ENCODE measurements at places on chromosomes 4 and X.

GRCh38 chrX:21766101-21766500 is 8.2 kb upstream of the SMPX start:
- DNase-seq = no peak

GRCh38 chr4:174928174-174928573 is 10.0 kb downstream of the ADAM29 start:
- no peak for DNase-seq

DNA sequence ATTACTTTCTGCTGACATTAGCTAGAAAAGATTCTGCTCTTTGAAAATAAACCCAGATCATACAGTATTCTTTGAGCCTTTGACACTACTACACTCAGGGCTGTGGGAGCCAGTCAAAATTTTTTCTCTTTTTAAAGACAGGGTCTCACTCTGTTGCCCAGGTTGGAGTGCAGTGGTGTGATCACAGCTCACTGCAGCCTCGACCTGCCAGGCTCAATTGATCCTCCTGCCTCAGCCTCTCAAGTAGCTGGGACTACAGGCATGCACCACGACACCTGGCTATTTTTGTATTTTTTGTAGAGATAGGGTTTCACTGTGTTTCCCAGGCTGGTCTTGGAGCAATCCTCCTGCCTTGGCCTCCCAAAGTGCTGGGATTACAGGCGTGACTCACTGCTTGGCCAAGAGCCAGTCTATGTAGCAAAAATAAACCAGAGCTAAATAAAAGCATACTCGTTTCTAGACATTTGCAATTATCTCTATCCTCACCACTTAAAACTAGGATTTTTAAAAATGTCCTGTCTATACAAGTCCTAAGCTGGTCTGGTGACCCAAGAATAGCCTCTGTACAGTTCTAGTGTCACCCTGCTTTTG is 43.2 kb downstream of the AKAP4 start:
- no peak for DNase-seq

- no peak for DNase-seq
Measured at GRCh38 chr4:141177171-141177570, 43.5 kb upstream of the ZNF330 start.

DNA sequence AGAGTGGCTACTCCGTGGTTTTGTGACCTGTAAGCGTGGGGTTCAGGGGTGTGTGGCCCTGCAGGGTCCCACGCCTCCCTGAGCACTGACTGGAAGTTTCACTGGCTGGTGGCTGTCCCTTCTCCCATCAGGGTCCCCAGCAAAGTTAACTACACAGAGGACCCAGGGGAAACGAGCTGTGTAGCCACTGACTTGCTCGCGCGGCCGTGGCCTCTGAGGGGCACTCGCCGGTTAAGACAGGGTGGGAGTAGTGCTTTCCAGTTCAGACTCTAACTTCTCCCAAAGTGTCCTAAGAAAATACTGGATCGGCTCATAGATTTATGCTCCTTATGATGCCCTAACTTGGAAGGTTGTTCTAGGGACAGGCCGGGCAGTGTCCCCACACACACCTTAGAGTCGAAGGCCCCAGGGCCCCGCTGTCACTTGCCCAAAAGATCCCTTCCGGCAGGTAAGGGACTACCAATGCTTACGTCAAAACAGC is 28.2 kb downstream of the NELFA start:
- no peak for DNase-seq

GRCh38 chr4:174273930-174274329 is 9.5 kb downstream of the FBXO8 start:
- DNase-seq = no peak

DNA sequence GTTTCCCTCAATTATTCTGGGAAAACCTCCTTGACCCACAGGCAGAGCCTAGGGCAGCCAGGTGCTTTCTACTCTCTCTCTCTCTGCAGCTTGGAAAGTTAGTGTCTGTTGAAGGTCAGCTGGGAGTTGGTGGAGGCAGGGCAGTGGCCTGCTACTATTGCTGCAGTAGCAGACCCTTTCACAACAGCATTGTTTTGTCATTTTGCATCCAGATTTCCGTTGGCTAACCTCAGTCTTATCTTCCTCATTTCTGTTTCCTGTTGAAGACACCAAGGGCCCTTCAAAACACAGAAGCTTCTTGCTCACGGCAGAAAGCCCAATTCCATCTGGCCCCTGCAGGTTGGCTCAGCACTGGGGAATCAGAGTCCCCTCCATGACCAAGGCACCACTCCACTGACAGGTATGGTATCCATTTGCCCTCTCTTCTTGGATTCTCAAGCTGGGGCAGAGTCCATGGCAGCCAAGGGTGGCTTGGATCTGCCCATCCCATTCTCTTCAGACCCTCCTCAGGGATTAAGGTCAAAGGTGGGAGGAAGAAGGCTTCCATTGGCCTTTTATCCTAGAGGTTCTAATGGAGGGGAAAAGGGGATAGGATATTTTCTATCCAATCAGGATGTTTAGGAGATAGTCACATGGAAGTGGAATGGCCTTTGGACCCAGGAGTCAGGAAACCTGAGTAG is 24.6 kb downstream of the VSIG4 start:
- peak; percentile 18 for DNase-seq

GRCh38 chr4:95547715-95548471 is 880 bp downstream of the UNC5C start:
- peak; percentile 15 for DNase-seq

GRCh38 chr4:15832523-15833451 is 54.7 kb downstream of the CD38 start:
- DNase-seq = no peak

- no peak for DNase-seq
Measured at GRCh38 chr4:184911310-184911709, 85.5 kb upstream of the ACSL1 start.

DNA sequence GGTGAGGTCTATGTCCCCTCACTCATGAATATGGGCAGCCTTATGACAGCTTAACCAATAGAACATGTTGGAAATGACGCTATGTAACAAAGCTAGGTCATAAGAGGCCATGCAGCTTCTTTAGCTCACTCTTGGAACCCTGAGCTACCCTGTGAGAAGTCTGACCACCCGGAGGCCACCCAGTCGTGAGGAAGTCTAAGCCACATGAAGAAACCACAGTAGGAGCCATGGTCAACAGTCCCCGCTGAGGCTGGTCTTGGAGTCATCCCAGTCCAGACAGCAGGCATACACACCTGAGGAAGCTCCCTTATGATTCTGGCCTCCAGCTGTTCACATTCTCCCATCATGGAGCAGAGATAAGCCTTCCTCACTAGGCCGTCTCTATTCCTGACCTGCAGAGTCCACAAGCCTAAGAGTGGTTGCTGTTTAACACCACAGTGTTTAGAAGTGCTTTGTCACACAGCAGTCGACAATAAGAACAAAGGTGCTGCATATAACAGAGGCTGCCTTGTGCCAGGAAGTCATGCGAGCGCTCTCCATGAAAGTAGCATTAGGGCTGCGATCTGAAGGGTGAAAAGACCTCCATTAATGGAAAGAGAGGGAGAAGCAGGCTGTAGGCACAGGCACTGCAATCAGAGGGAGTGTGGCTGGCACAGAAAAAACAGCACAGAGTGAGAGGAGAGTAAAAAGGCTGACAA is 38.2 kb downstream of the TSPAN5 start:
- DNase-seq = no peak

GRCh38 chr4:93710101-93710846 is 118.3 kb upstream of the ATOH1 start:
- no peak for DNase-seq

DNA sequence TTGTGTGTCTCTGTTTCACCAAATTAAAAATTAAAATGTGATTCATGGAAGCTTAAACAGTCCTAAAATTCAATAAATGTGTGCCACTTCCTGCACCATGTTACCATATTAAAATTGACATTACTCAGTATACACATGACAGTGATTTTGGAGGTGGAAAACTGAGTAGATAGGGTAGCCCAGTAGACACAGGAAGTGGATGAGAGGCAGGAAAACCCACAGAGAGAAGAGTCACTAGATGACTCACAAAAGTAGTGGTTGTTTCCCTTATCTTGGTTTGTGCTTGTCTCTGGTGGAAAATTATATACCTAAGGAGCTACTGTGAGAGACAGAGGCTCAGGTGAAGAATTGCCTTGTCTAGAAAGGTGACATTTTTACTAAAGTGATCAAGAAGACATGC is 375.8 kb upstream of the CXorf51B start:
- DNase-seq = no peak

DNA sequence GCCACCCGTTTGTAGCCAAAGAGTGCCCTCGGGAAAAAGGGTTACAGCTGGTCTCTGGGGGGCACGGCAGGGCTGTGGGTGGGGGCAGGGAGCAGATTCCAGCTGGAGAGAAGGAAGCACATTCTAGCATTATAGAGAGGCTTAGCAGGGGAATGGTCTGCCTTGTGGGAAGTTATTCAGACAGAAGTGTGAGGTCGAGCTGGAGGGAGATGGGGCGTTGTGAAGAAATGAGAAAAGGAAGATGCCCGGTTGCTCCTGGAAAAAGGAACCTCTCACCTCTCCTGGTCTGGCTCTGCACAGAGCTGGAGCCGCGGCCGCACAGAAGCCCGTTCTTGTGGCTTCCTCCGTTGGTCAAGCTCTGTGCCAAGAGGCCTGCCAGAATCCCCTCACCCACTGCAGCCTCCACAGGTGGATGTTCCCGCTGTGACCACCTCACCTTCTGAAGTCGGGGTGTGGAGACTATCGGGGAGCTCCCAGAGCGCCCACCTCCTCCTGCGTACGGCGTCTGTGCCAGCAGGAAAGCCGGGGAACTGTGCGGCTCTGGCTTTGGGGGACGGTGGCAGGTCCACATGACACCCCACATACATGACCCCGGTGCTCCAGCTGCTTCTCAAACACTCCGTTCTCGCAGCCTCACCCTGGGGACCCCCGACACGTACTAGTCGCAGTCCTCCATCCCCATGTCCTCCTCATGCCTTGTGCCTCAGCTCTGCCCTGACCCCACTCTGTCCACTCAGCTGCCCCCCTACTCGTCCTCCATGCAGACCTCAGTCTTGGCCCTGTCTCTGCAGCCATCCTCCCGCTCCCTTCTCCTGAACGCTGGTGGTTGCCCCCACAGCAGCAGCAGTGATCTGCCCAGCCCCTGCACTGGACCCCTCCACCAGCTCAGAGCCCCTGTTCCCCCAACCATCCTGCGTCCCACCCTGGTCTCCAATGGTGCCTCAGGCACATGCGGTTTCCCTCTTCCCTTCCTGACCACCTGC is 52.2 kb upstream of the HGFAC start:
- no peak for DNase-seq

- no peak for DNase-seq
Measured at GRCh38 chrX:87924619-87925018, 407.0 kb downstream of the KLHL4 start.

DNA sequence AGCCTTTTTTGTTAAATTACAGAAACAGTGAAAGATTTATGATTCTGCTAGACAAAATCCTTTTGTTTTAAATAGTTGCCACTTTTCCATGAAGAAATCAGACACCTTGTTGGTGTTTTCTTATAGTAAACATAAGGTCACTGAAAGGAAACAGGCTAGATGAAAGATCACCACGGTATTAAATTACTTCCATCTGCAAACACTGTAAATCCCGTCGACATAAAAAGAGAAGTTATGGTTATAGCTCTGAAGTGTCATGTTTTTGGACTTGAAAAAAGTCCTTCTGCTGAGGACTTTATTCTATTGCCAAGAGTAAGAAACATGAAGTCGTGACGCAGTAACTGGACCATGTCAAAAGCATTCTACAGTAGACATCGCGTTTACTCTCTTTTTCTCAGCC is 567.6 kb upstream of the SLIT2 start:
- no peak for DNase-seq

- DNase-seq = no peak
Measured at GRCh38 chrX:39692796-39693195, 405.0 kb downstream of the BCOR start.

DNA sequence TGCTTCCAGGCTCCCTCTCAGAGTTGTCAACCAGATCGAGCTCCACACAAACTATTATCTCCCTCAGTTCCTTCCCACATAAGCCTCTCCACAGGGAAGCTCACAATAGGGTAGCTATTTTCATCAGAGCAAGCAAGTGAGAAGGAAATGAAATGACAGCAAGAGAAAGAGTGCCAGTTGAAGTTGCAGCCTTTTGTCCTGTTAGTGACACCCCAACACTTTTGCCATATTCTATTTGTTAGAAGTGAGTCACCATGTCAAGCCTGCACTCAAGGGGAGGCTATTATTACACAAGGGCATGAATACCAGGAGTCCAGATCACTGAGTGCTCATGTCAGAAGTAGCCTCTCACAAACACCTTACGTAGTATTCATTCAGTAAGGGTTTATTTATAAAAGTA is 266.3 kb upstream of the NOCT start:
- DNase-seq = no peak

GRCh38 chr4:146650034-146650433 is 11.3 kb downstream of the POU4F2 start:
- no peak for DNase-seq

DNA sequence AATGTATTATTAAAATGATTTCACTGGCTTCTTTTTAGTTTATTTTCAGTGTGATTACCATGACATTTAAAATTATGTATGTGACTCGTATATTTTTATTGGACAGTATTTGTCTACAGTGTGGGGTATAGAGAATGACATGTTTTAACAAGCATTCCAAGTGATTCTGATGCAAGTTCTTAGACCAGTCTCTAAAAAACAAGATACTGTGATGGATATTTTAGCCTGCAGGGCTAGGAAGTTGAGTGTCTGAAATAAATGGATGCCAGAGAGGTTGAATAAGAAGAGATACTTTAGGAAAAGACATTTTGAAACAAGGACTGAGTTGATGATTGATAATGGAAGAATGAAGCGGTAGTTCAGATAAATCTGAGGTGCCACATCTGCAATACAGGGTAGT is 3.5 kb upstream of the MAD2L1 start:
- no peak for DNase-seq

DNA sequence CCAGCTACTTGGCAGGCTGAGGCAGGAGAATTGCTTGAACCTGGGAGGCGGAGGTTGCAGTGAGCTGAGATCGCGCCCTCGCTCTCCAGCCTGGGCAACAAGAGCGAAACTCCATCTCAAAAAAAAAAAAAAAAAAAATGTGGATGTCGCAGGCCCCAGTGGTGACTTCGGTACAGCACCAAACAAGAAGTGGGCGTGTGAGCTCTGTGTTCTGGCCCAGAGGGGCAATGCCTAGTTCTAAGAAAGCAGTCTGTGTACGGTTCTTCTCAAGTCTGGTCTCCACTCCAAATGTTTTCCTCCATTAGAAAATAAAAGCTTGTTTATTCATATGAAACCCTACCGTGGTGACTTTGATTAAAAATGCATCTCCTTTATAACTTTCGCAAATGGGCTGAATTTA is 92.0 kb upstream of the DDX3X start:
- DNase-seq = no peak
